ENCODE measurements at places on chromosomes 5 and 9.

DNA sequence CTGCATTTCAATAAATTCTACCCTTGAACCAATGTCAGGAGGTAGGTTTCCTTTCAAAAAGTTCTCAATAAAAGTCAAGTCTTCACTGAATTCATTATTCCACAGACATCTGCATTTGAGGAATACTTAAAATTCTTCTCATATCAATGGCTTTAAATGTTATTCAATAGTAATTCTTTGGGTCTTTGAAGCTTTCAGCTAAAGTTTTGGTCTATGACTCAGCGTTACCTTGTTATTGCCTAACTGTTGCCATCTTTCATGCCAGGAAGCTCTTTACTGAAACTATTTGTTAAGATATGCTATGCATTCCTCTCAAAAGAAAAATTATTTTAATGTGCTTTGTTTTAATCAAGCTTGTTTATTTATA, 170.5 kb downstream of the NNT start:
- no peak for DNase-seq

DNA sequence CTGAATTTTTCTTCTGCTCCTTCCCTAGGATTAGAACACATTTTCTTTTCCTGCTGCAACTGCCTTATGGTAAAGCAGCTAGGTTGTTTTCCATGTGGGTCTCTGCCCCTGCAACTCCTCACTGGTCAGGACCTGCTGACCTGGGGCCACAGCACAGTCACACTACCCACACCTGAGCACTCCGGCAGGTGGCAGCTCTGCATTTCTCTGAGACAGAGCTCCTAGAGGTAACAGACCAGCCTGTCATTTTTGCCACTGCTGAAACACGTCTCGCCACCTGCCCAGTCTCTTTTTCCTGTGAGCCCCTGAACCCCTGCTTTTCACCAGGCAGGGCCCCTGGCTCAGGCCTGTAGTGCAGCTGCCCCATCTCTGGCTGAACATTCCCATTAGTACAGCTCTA, 609.6 kb downstream of the HINT1 start:
- no peak for DNase-seq

DNA sequence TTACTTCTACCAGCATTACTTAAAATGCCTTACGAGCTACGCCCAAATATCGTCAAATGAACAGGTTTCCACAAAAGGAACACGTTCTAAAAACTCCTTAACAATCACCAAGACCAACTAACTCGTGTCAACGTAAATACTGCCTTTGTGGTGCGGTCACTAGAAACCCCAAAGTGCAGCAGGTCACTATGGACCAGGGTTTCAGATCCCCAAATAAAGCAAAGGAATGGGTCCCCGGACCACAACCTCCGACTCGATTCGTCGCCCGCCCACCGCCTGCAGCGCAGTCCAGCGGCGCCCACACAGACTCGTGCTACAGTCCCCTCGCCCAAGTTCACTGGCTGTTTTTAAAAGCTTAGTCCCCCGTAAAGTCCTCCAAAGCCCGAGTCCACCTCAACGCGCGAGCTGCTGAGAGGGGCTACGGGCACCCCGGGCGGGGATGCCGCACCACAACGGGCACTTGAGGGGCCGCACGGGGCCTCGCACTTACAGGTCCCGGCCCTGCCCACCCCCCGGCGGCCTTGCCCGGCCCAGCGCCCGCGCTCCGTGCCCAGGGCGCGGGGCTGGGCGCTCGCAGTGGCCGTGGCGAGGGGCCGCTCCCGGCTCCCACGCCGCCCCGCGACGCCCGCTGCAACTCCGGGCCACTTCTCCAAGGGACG, 1.1 kb downstream of the NFIB start:
- DNase-seq = no peak

DNA sequence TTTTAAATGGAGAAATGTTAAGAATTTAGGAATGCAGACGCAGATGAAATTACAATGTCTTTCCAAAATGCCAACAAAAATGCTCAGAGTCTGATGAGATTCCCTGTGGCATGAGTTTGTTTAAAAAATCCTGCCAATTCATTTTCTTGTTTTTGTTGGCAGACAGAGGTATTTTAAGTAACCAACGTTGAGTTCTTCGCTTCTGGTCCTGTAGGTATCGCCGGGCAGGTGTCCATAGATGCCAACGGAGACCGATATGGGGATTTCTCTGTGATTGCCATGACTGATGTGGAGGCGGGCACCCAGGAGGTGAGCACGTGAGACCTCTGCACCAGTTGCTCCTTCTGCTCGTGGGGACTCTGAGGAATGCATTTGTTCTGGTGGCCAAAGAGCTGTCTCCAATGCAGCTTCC, 69.4 kb downstream of the NPR3 start:
- DNase-seq = no peak

DNA sequence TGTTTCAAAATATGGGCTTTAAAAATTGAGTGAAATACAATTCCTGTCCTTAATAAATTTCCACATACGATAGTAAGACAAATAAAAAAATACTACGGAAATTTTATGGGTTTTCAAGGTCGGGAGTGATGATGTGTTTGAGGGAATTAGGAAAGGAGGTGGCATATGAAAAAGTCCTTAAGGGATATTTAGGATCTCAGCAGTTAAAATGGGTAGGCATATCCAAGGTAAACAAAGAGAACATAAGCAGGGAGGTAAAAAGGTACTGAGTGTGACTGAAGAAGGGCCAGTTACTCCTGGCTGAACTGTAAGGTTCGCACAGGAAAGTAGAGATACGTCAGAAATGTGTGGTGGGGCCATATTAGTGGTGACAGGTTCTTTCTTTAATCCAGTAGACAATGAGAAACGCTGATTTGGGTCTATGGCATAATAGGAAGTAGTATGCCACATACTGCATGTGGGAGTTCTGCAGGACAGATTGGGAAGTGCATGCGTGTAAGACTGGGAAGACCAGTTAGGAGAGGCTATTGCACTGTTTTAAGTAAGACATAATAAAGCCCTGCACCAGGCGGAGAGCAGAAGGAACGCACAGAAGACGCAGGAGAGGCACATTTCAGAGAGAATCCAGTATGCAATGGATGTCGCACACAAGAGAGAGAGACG, 937 bp upstream of the HMGCR start:
- no peak for DNase-seq

- DNase-seq = no peak
These were observed 129.5 kb downstream of the FOXD1 start for GRCh38 chr5:73319036-73319435.

- no peak for DNase-seq
These were observed 650.3 kb downstream of the SEMA5A start for GRCh38 chr5:8895599-8895998.

- no peak for DNase-seq
These were observed 1905.1 kb downstream of the MAT2B start for GRCh38 chr5:165410476-165410875.

- DNase-seq = no peak
These were observed 138.9 kb downstream of the RGS3 start for GRCh38 chr9:113602126-113603047.

GRCh38 chr5:57432876-57433275, 49.7 kb downstream of the ACTBL2 start:
- no peak for DNase-seq
